ENCODE measurements at places on chromosomes 3 and 15.

GRCh38 chr15:100721758-100722550 lies 119.6 kb downstream of the ASB7 start:
- DNase-seq, result peak; percentile 8

DNA sequence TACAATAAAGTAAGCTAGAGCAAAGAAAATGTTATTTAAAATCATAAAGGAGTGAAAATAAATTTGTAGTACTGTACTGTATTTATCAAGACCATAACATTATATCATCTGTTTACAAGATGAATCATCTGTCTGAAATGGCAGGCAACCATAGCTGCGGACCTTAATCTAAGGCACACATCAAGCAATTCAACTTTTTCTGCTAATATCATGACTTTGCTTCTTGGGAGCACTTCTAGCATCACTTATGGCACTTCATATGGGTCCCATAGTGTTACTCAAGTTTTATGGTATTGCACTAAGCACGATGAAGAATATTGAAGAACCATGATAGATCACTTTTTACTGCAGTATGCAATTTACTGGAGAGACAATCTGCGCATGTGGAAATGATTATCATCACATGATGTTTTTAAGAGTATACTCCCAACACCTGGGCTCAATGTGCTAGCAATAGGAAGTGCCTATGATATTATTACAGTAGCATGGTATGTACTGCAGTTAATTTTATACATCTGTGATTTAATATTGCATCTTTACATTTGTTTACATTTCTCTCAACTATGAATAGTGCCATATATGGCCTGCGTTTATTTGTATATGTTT lies 137.7 kb upstream of the NECTIN3 start:
- DNase-seq, result no peak

DNA sequence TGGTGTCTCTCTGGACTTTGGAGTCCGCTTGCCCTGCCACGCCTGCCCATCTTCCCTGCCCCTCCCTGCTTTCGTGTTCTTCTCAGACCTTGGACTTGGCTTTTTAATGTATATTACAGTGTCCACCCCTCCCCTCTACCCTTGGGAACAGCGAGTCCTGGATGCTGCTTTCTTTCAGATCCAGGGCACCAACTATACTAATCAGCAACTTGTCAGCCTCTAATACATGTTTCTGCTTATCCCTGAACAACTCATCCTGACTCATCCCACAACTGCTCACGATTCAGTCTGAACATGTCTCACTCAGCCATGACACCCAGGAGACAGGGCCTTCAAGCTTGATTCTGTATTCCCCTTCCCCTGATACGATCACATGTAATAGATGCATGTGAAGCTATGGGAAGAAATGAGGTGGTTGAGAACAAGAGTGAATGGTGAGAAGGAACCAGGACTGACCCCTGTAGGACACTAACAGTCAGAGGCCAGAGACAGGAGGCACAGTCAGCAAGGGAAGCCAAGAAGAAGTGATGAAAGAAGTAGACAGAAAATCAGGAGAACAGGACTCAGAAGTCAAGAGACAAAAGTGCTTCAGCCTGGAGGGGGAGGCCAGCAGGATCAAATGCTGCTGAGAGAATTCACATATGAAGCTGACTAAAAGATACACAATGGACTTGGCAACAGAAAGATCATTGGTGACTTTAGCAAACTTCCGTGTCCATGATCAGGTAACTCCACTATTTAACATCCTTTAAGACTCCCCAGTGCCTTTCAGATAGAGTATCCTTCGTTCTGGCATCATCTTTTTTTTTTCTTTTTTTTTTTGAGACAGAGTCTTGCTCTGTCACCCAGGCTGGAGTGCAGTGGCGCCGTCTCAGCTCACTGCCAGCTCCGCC lies 35.4 kb downstream of the BCL2L10 start:
- DNase-seq, result peak; percentile 61

DNA sequence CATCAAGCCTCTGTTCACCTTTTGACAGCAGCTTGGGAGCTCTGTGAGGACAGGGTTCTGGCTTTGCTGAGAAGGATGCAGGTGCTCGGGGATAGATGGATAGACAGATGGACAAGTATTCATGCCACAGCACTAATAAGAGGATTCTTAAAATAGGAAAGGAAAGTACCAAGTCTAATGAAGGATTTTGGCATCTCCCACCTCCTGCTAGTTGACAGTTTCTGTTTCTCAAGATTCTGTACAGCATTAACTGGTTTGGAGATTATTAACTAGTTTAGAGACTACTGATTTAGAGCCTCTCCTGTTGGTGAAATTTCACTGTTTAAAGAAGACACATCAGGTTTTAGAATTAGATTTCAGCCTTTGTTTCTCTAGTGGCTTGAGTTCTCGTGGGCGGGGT lies 152.3 kb downstream of the CACNA1D start:
- no peak for DNase-seq

- DNase-seq, result no peak
These were observed 391.0 kb upstream of the CADM2 start for GRCh38 chr3:84567796-84568195.

DNA sequence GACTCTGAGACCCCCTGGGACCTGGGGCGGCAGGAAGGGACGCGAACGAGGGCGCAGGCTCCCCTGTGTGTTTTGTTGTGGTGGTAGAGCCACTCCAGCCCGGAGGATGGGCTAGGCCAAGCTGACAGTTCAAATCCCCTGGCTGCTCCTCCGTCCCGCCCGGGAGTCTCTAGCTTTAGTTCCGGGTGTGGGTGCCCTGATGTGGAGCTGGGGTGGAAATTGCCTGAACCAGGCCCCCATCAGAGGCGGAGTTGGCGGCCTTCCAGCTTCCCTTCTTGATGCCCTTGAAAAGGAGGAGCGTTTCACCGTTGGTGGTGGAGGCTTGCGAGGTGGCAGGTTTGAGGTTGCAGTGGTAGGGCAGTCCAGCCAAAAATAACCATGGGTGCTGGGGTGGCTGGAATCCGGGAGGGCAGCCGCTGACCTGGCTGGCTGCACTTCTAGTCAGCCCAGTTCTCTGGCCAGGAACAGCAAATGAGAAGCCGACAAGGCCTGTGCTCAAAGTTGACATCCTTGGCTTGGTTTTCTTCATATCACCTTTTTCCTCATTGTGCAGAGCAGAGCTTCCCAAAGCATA lies 817 bp downstream of the CLK3 start:
- peak; percentile 48 for DNase-seq

DNA sequence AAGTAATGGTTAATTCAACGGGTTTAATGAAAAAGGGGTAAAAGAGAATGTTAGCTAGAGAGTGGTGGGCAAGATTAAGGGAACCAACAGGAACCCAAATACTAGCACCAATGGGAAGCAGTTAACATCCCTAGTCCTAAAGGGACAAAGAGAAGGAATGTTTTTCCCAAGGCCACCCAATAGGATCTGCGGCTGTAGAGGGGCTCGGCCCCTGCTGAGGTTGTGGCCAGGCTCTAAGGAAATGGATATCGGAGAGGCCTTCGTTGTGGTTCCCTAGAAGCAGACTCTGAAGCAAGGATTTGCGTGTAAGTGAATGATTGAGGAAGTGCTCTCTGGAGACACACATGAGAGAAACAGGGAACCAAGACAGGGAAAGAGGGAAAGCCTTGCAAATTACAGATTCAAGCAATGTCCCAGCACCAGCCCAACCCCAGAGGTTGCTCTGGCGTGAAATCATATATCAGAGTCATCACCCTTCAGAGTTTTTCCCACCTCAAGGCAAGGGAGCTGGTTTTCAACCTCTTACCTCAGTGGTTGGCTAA lies 83.6 kb upstream of the TNIK start:
- DNase-seq, result no peak

DNA sequence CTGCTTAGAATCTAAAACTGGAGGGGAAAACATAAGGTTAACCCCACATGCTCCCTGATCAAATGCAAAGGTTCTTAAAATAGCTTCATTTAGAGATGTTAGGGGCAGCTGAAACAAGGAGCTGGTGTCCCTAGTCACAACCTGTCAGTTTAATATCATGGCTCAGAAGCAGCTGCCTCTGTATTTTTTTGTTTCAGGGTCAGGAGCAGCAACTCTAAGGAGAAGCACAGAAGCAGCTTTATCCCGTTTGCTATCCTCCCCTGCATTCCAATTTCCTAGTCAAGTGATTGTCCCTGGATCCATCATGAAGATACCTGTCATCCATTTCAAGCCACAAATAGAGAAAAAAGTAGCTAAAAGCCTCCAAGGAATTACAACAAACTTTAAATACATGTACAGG lies 4.1 kb downstream of the FILIP1L start:
- DNase-seq, result no peak

DNA sequence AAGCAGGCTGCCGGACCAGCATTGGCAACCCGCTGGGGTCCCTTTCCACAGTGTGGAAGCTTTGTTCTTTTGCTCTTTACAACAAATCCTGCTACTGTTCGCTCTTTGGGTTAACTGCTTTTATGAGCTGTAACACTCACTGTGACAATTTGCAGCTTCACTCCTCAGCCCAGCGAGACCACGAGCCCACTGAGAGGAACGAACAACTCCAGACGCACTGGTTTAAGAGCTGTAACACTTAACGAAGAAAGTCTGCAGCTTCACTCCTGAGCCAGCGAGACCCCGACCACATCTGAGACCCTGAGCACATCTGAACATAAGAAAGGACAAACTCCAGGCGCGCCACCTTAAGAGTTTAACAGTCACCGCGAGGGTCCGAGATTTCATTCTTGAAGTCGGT lies 10.7 kb upstream of the CCR4 start:
- no peak for DNase-seq

- no peak for DNase-seq
These were observed 42.5 kb upstream of the KCNH8 start for GRCh38 chr3:19105826-19106225.

DNA sequence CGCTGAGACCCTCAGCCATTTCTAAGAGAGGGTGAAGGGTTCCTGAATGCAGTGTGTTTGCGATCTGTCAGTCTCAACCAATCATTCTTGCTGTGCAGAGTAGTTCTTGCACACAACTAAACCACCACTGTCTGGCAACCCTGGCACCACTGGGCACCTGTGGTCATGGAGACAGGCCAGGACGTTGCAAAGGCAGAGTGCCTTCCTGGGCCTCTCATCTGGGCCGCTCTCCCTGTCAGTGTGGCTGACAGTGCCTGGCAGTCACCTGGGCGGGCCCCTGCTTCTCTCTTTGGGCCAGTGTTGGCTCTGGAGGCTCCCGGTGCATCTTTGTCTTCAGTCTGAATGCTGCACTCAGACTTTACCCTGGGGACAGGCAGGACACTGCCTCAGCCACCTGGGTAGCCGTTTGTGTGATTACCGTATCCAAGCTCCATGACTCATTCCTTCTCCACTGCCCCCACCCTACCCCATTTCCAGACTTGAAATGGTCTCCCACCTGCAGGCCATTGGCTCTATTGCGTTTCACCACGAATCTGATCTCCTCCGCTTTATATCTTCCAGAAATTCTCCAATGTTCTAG lies 104.6 kb upstream of the KLF13 start:
- no peak for DNase-seq

Measured in activated CD4-positive, alpha-beta T cell treated with anti-CD3 and anti-CD28 coated beads, Interleukin-2, amount 50 U/mL, for 16 hours (primary cell).